ENCODE measurements at places on chromosomes 2 and 18.

DNA sequence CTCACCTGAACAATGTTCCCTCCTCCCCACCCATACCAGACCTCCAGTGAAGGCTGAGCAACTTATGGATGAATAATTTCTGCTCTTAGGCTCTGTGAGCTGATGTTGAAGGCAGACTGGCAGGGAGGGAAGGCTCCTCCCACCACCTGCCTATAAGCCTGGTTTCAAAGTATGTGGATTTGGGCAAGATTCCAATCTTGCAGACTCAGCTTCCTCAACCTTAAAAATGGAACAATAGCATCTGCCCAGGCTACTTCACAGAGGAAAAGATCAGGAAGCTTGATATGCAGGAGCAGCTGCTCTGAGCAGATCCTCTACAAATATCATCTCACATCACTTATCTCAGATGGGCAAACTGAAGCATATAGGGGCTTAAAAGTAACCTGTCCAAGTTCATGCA lies 112.2 kb downstream of the ZFP36L2 start:
- no peak for DNase-seq

DNA sequence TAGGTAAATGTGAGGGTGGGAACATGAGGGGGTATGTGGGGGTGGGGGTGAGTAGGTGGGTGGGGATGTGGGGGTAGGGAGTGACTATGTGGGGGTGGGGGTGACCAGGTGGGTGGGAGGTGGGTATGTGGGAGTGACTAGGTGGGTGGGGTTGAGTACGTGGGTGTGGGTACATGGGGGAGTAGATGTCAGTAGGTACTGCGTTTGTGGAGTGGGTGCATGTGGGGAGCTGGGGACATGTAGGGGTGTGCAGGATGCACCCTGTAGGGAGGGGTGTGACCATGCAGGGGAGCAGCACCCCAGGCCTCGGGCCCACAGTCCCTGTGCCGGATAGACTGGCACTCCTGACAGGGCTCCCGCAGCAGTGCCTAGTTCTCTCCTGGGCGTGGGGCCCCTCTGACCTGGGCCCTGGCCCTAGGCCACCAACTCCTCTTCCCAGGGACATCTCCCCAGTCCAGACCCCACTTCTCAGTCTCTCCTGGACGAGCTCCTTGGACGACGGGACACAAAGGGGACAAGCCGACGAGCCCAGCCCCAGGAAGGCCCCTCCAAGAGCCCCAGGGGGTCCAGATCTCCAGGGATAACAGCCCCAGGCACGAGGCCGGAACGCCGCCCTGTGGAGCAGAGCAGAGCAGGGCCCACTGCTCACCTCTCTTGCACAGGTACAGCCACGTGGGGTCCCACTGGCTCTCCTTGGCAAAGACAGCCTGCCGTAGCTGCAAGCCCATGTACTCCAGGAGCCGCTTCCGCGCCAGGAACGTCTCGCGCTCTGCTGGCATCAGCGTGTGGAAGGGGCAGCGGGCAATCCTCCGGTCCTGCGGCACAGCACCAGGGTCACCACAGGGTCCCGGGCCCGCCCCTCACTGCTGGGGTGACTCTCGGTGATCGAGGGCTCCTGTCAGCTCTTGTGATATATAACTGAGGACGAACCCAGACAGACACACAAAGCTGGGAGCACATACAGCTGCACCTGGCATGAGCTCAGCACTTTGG lies 58.2 kb downstream of the ANKMY1 start:
- no peak for DNase-seq

- no peak for DNase-seq
Observed at GRCh38 chr18:72986103-72986502, 118.3 kb upstream of the NETO1 start.

DNA sequence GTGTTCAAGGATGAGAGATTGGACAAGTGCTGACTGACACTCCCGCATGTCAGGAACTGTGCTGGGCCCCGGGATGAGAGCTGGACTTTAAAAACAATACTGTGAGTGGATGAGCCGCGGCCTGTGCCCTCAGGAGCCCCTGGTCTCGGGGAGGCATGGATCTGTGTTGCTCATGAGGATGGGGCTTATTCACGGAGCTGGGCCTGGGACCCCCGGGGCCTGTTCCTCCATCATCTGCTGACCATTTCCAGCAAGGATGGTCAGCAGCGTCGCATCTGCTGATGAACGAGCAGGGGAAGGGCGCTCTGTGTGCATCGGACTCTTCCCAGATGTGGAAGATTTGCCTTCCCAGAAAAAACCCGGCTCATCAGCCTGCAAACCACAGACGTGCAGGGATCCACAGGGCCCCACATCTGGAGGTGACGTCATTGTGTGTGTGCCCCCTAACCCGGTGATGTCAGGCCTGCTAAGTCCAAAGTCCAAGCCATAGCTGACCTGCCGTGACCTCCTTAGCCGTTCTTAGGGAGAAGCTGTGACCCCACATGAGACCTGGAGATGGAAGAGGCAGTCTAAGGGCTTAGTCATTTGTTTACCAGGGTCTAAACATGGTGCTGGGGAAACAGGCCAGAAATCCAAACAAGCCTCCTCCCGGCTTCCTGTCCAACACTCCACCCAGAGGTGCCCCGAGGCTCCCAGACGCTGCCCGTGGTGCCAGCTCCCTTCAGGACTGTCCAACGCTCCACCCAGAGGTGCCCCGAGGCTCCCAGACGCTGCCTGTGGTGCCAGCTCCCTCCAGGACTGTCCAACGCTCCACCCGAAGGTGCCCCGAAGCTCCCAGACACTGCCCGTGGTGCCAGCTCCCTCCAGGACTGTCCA lies 143.9 kb downstream of the PXDN start:
- DNase-seq, result no peak

- DNase-seq, result no peak
Observed at GRCh38 chr2:43851011-43851980, 12.5 kb downstream of the ABCG8 start.

GRCh38 chr2:104755026-104755878 lies 98.7 kb upstream of the POU3F3 start:
- DNase-seq, result no peak

GRCh38 chr2:36831185-36831584 lies 134.7 kb downstream of the VIT start:
- no peak for DNase-seq

DNA sequence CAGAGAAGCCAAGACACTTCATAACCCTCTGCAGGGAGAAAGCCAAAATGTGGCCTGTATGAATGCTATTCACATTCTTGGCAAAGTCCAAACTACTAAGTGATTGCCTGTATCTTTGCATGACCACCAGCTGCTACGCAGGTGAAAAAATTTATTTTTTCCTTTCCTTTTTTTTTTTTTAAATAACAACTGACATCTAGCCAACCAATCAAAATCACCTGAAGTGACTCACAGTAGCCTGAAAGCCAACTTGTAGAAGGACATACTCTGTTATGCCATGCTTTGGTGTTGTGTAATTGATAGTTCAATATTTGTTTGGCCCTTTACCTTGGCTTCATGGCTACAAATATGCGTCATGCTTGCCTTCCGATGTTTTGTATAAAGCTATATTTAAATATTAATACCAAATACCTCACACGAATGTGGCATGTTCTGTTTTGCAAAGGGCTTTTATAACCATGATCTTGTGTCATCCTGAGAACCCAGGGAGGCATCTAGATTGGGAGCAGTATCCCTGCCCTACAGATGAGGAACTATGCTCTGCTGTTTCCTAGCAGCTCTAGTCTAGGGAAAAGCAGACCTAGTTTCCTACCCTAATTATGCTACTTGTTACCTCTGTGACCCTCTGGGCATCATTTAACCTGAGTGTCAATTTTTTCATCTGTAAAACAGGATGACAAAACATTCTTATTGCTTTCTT lies 102.1 kb downstream of the MYOM1 start:
- DNase-seq, result no peak

DNA sequence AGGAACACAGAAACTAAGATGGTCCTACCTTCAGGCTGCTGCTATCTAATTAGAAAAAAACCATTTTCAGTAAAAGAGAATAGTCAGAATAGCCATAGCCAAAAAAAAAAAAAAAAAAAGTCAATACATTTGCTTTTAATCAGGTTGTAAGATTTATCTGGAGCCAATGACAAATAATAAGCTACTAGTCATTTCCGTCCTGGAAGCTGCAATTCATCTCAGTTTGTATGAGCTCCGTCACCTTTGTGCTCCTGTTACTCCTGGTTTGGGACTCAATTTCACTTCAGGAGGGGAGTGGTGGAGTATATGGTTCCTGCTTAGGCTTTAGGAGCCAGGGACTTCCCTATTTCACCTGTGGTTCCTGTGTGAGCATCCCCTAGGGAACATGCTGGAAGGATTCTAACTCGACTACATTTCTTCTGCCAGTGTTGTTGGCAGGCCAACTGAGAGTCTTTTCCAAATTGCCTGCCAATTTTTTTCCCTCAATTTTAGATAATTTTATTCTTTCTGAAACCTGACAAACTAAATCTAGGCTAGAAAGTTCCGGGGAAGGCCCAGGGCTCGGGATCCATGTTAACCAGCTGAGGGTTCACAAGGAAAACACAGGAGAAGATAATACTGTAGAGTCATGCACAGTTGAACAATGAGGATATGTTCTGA lies 481.8 kb downstream of the DLGAP1 start:
- no peak for DNase-seq

GRCh38 chr2:68839260-68839833 lies 31.9 kb downstream of the BMP10 start:
- DNase-seq, result no peak

DNA sequence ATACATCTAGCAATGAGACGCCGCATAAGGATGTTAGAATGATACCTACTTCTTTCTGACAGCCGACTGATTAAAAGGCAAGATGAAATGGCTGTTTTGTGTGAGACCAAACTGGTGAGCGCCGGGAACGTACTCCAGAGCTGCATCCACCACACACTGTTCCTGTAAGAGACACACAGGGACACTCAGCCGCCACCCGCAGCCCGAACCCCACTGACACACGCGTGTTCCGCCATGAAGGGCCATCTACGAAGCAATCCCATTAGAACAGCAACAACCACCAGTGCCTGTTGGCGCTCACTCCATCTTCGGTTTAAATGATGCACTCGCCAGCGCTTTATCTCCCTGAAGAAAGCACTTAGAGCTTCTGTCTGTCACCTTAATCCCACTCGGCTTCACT lies 162.3 kb downstream of the LAMA1 start:
- no peak for DNase-seq

DNA sequence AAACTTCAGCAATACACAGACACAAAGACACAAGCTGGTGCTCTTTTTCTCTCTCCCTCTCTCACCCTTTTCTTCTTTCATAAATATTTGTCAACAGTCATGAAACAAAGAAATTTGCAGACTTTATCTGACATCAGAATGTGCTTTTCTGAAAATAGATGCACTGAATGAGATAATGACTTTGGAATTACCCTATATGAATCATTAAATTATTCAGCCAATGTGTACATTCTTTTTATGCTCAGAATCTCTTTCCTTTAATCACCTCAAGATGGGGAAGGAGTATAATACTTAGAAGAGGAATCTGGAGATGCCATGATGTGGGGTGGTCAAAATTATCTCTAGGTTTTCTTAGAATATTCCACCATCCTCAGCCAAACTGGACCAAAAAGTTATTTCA lies 289.9 kb downstream of the LRRTM1 start:
- DNase-seq, result no peak

DNA sequence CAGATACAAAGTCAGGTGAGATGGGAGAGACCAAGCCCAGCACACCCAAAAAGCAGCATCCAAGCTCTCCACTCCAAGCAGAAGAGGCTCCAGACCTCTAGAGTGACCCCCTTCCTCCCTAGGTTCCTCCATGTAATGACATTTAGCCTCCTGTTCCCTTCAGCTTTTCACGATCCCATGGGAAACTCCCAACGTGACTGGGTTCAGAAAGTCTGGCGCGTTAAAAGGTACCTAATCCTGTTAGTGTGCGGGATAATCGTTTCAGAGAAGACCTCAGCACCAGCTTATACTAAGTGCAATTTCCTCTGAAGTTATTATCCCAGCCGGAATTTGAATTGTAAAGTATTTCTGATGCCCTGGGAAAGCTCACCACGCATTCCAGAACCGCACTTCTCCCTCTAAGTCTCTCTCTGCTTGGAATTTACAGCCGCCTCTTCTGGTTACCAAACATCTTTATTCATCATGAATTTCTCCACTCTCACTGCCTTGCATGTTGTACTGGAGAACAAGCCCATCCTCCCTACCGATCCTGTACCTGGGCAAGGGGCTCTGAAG lies 46.9 kb downstream of the CCBE1 start:
- no peak for DNase-seq

DNA sequence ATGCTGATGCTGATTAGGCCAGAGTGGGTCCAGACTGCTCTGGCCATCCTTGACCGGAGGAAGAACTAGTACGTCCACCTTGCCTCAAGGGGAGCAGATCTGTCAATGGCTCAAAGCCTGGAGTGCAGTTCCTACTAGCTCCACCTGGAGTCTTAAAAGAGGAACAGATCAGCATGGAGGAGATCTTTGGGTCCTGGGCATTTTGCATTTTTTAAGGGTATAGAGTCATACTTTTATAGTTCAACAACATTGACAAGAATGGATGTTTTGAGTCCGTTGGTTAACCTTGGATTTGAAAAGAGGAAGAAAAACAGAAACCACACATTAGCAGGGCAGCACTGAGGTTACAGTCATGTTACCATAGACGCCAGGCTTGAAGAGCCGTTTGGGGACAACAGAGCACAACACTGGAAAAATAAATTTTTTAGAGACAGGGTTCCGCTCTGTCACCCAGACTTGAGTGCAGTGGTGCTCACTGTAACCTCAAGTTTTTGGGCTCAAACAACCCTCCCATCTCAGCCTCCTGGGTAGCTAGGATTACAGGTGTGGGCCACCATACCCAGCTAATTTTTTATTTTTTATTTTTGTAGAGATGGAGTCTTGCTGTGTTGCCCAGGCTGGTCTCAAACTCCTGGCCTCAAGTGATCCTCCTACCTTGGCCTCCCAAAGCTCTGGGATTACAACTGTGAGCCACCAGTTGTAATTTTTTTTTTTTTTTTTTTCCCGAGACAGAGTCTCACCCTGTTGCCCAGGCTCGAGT lies 78.5 kb downstream of the PRKCE start:
- DNase-seq, result no peak

- DNase-seq, result no peak
Observed at GRCh38 chr2:241956521-241957110, 87.1 kb downstream of the RTP5 start.

DNA sequence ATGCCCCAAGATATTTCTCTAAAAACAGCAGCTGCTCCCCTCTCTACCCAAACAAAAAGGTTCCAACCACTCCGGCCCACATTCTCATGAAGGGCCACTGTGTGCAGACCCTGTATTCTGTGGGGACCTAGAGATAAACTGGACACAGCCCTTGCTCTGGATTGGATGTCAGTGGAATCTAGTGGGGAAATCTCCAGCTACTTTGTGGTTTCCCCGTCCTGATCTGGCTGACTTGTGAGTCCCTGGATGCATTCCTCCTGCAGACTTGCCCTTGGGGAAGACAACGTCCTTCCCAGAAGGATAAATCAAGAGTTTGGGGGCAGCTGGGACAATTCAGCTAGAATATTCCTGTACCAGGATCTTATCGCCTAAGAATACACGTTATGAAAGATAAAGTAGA lies 151.1 kb downstream of the FSHR start:
- DNase-seq, result no peak

DNA sequence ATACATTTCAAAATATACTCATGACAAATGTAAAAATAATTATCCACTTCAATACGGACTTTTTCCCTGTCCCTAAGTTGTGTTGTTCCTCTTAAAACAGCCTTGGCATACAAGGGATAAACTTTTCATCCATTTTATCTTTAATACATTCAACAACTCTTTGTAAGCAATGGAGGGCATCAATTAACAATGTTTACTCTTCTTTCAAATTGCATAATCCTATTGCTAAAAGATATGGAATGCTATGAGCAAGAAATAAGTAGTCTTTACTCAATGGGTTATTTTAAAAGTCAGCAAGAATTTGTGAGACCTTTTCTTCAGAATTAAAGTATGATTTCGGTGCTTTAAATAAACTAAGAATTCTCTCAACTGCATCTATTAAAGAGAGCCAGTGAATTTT lies 41.9 kb downstream of the SCN9A start:
- DNase-seq, result no peak

GRCh38 chr2:232282508-232283055 lies 96.0 kb upstream of the ALPP start:
- no peak for DNase-seq
